ENCODE measurements at places on chromosomes 6 and 20. TPM values are rescaled to one million over a fixed set of nuclear protein-coding genes. Genes with fewer than 3 reads are reported as not detected.

- H3K4me1 ChIP-seq, result no peaks in the 10 kb centered on the region
- no peak overlapping the region for H3K4me3 ChIP-seq
- no peak for DNase-seq
- H3K27ac ChIP-seq, result no peak overlapping the region
- H3K36me3 ChIP-seq, result no peaks in the 10 kb centered on the region
These were observed 70.0 kb upstream of the SMIM29 start for GRCh38 chr6:34318499-34319470.

FAM83D gene
- total RNA-seq, result 30.9 TPM

- no peak overlapping the region for H3K4me3 ChIP-seq
- peak; percentile 82 for DNase-seq
- peak overlapping the region; percentile 66 for H3K27ac ChIP-seq
- H3K4me1 ChIP-seq, result peaks cover 34% of the 10 kb centered on the region
- no peaks in the 10 kb centered on the region for H3K36me3 ChIP-seq
These were observed 3.5 kb downstream of the FOXO3 start for GRCh38 chr6:108564178-108564577.

DNA sequence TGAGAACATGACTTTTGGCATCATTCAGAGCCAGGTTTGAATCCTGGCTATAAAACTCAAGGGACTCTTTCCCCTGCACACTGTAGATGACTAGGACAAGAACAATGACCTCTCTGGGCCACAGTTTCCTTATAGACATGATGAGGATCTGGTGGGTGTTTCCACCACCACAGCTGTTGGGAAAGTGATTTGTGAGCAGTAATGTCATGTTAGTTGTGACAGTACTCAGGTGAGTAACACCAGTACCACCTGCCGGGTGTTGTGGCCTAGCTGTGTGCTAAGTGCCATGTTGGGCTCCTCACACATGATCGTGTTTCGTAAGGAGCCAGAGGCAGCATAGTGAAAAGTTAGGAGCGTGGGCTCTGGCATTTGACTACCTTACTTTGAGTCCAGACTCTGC is 24.1 kb downstream of the HM13 start:
- DNase-seq, result no peak
- no peaks in the 10 kb centered on the region for H3K27me3 ChIP-seq
- peaks cover 23% of the 10 kb centered on the region for H3K36me3 ChIP-seq
- H3K4me3 ChIP-seq, result no peak overlapping the region

- no peaks in the 10 kb centered on the region for H3K4me1 ChIP-seq
- no peaks in the 10 kb centered on the region for H3K27me3 ChIP-seq
- H3K27ac ChIP-seq, result no peak overlapping the region
- no peak for DNase-seq
- no peaks in the 10 kb centered on the region for H3K36me3 ChIP-seq
- no peak overlapping the region for H3K4me3 ChIP-seq
These were observed 80.2 kb downstream of the PLCB1 start for GRCh38 chr20:8212286-8212685.

DNA sequence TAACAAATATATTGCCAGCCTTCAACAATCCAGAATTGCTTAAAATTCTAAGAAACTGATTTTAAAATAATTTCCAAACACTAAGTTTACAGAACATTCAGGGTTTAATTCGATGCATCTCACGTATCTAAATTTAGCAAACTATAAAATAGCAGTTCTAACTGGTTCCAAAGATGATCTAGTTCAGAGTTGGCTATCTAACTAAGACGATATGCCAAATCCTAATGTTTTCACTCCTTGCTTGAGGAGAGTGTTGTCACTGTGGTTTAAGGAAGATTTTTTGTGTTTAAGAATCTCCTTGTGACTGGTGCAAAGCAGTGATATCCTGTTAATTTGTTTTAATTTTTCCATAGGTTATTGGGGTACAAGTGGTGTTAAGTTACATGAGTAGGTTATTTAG is 311.5 kb upstream of the ID4 start:
- H3K4me1 ChIP-seq, result no peaks in the 10 kb centered on the region
- H3K36me3 ChIP-seq, result no peaks in the 10 kb centered on the region
- no peak overlapping the region for H3K4me3 ChIP-seq
- H3K27ac ChIP-seq, result no peak overlapping the region
- no peak for DNase-seq

MCCD1 gene
- total RNA-seq, result not detected

SLC12A5 gene
- 11.8 TPM for total RNA-seq

DNA sequence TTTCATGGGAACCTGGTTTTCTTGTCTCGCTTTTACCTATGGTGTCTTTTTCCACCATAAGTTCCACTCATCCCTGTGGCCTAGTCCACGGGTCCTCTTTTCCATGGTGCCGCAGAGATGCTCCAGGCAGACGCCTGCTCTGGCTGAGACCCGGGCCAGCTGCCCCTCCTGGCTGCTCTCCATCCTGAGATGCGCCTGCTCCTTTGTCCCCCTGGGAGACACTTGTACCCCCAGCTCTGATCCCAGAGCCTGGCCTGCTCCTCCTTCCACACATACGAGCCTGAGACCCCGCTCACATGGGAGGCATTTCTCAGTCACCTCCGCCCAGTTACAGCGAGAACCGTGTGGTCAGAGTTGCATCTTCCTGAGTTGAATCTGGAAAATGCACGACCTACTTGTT is 29.6 kb downstream of the RNASET2 start:
- H3K36me3 ChIP-seq, result no peaks in the 10 kb centered on the region
- H3K27ac ChIP-seq, result no peak overlapping the region
- H3K4me3 ChIP-seq, result no peak overlapping the region
- no peaks in the 10 kb centered on the region for H3K4me1 ChIP-seq
- DNase-seq, result no peak

PRDM13 gene
- not detected for total RNA-seq

PDE7B gene
- total RNA-seq, result 0.03 TPM
